NCI-H1105 (cell line): ENCODE measurements at places on chromosomes 1 and 21.

GRCh38 chr1:23376890-23377811 lies 7.5 kb upstream of the ZNF436 start:
- no peak for DNase-seq

GRCh38 chr1:94936861-94937620 lies 10.1 kb upstream of the CNN3 start:
- no peak for DNase-seq

GRCh38 chr21:38821248-38821647 lies 15.5 kb downstream of the ETS2 start:
- DNase-seq = no peak

- DNase-seq = no peak
Observed at GRCh38 chr1:17839641-17840196, 84.6 kb downstream of the ACTL8 start.

DNA sequence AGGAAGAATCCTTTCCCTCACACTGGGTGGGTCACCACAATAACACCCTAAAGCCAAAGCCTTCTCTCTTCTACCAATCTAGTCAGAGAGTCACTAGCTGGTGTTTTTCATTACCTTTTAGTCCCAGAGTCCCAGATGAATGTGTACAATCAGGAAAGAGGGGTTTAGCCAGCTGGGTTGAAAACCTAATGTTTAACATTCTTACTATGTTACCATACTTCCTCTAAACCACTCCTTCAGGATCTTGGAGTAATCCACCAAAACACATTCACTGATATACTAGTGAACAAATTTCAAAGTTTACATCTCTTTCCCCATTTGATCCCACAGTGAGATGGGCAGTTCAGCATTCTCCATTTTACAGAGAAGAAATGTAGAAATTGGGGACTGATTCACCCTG lies 9.7 kb downstream of the LPAR3 start:
- no peak for DNase-seq

DNA sequence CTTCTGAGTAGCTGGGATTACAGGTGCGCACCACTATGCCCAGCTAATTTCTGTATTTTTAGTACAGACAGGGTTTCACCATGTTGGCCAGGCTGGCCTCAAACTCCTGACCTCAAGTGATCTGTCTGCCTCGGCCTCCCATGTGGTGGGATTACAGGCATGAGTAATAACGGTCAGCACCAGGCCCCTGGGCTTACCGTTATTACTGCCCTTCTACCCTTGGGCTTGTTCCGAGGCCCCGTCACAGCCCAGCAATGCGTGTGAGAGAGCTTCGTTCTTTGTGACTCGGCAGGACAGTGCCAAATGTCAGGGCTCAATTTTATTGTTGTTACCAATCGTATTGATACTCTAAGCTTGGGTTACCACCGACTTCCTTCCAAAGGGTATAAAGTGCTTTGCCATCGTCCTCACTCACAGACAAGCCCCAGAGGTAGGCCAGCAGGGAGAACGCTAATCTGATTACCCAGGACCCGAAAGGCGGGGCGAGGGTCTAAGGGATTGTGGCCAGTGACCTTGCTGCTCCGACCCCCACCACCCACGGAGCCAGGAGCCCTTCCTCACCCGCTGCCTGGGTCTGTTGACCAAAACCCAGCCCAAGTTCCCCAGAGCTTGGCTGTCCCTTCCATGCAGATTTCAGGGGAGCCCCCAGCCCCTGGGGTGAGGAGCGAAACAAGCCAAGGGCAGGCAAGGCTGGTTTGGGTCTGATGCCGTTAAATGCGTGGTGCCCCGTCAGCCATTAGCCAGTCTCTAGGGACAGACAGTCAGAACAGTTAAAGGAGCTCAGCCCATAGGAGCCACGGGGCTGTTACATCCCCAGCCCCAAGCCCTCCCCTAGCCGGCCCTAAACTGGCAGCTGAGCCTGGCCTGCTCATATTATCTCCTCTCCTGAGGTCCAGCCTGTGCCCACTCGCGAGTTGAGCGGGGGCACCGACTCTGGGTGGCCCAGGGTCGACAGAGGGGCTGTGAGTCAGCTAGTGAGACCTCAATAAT lies 54.9 kb upstream of the CASZ1 start:
- DNase-seq = no peak

GRCh38 chr1:173590557-173590956 lies 12.3 kb downstream of the SLC9C2 start:
- no peak for DNase-seq

- no peak for DNase-seq
Observed at GRCh38 chr1:241542199-241542907, 10.2 kb downstream of the KMO start.

- DNase-seq = no peak
Observed at GRCh38 chr1:107748531-107748930, 216.4 kb downstream of the VAV3 start.
